Pulmonary artery endothelial cell (primary cell): ENCODE measurements at places on chromosomes 16 and 17. TPM values are rescaled to one million over a fixed set of nuclear protein-coding genes. Genes with fewer than 3 reads are reported as not detected.

GRCh38 chr16:11740567-11740966 is 2.1 kb downstream of the TXNDC11 start:
- no peak for DNase-seq

GRCh38 chr17:59456428-59456827 is 109.0 kb upstream of the DHX40 start:
- DNase-seq = no peak

DNA sequence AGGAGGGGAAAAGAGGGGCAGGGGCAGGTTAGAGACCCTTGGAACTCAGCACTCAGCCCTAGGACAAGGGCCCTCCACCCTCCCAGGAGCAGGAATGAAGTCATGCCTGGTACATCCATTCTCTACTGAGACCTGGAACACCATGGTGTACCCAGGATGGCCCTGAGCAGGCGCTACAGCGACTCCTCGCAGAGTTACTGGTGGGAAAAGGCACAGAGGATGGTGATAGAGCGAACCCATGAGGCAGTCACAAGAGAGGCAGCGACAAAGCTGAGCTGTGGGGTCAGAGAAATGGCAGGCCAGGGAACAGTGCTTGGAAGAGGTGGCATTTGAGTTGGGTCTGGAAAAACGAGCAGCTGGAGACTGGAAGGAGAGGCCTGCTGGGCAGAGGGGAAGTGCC is 37.5 kb downstream of the SRCIN1 start:
- DNase-seq = no peak

- DNase-seq = no peak
Observed at GRCh38 chr17:44353672-44354331, 8.7 kb downstream of the GRN start.

DNA sequence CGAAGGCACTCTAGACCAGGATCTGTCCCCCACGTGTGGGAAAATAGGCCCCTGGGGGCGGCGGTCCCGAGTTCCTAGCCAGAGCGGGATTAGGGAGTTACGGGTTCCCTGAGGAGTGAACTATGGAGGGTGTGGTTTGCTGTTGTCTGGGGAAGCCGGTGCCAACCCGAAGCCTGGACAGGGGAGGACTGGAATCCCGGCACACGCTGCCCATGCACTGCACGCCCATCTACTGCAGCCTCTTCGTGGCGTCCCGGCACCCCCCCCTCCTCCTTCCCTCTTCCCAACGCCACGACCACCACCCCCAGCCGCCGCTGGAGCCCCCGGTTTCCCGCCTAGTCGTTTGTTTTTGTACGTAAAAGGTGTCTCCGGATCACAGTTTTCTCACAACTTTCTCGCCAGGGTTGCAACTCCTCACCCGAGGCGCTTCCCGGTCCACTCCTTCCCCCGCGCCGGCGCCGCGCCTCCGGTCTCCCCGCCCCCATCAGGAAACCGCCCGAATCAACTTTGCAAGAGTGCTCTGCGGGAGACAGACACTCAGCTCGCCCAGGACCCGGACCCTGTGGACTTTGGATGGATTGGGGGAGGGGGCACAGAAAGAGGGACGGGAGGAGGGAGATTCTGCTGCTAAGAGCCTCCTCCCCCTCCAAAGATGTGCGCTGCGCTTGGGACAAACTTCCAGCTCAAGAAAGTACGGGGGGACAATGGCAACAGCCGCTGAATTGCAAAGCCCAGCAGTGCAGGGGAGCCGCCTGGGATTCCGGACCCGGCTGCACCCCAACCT is 1.4 kb upstream of the LHX1 start:
- DNase-seq = no peak

GRCh38 chr16:70496513-70496912 is 26.8 kb downstream of the COG4 start:
- no peak for DNase-seq

Gene C17orf50
- not detected in 2 replicates for total RNA-seq

Gene ARHGAP44
- 0.28 and 0.53 TPM in 2 replicates for total RNA-seq

DNA sequence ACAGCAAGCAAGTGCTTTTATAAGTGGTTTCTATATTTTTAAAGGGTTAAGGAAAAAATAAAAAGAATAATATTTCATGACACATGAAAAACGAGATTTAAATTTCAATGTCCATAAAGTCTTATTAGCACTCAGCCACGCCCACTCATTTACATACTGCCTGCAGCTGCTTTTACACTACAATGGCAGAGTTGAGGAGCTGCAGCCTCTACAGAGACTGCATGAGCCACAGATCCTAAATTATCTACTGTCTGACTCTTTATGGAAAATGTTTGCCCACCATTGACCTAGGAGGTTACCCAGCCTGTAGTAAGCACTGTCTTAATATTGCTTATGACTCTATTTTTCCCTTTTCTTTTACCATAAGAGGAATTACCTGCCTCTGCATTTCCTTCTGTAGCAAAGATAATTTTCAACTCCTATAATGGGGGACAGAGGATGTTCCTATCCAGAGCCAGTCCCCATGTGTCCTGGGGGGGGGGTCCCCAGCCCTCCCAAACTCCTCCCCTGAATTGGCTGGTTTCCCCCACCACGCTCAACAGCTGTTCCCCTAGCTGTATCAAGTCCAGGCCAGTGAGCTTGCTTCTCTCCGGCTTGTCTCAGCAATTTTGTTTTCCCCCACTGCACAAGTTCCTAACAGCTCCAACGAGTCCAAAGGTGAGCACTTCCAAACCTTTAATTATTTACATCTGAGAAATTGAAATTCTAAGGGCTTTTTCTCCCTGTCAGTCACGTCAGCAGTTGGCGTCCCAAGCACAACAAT is 139.4 kb upstream of the ERCC4 start:
- DNase-seq = no peak

DNA sequence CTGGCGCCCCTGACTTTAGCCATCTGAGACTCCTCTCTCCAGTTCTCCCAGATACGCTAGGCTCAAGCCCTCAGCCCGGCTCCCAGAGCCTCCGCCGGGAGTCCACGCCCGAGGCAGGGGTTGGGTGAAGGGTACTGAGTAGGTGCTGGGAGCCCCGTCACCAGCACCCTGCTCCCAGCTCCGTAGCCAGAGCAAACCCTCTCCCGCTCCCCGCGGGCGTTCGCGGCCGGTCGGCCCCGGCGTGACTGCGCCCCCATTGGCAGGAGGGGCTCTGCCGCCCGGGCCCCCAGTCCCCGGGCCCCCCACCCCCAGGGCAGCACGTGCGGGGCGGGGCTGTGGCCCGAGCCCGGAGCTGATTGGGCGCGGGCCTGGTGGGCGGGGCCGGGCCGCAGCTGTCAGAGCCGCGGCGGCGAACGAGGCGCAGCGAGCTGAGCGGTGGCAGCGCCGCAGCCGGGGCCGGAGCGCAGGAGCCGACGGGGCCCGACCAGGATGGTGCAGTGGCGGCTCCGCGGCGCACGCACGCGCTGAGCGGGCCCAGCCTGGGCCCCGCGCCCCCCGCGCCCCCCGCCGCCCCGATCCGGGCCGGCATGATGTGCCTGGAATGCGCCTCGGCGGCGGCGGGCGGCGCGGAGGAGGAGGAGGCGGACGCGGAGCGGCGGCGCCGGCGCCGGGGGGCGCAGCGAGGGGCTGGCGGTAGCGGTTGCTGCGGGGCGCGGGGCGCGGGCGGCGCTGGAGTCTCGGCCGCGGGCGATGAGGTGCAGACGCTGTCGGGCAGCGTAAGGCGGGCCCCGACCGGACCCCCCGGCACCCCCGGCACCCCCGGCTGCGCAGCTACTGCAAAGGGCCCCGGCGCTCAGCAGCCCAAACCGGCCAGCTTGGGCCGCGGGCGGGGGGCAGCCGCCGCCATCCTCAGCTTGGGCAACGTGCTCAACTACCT is at the start of gene SPNS2:
TSS of gene SPNS2 (plus strand) at position 421 of the 937 bp plus-strand sequence. CDS start at position 588, 167 bp downstream.
- DNase-seq = no peak
